ENCODE measurements at places on chromosomes 16 and 17.

DNA sequence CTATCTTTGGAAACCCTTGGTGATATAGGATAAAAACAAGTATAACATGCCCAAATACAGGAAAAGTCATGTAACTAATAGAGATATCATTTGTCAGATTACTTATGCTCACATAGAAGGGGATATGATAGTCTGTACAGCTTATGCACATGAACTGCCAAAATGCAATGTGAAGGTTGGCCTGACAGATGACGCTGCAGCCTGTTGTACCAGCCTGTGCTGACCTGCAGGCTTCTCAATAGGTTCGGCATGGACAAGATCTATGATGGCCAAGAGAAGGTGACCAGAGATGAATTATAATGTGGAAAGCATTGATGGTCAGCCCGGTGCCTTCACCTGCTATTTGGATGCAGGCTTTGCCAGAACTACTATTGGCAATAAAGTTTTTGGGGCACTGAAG, 12.7 kb downstream of the WFIKKN2 start:
- DNase-seq: no peak

GRCh38 chr17:43405861-43406260, 7.1 kb downstream of the ARL4D start:
- DNase-seq: no peak

DNA sequence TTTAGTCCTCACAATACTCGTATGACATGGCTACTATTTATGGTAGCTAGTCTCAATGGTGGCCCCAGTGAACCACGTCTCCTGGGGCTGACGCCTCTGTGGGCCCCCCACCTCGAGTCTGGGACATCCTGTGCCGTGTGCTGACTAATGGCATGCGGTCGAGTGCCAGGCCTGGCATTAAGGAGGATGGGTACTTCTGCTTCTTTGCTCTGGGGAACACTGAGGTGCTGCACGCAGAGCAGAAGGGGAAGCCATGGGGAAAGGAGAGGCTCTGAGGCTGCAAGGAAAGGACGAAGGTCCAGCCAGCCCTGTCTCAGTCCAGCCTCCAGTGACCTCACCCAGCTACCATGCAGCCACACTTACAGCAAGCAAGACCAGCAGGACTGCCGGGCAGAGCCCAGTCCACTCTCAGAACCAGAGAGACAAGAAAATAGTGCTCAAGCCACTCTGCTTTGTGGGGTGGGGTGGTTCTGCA, 5.7 kb upstream of the MPRIP start:
- DNase-seq: no peak

GRCh38 chr17:40532520-40533253, 31.3 kb upstream of the TNS4 start:
- no peak for DNase-seq

DNA sequence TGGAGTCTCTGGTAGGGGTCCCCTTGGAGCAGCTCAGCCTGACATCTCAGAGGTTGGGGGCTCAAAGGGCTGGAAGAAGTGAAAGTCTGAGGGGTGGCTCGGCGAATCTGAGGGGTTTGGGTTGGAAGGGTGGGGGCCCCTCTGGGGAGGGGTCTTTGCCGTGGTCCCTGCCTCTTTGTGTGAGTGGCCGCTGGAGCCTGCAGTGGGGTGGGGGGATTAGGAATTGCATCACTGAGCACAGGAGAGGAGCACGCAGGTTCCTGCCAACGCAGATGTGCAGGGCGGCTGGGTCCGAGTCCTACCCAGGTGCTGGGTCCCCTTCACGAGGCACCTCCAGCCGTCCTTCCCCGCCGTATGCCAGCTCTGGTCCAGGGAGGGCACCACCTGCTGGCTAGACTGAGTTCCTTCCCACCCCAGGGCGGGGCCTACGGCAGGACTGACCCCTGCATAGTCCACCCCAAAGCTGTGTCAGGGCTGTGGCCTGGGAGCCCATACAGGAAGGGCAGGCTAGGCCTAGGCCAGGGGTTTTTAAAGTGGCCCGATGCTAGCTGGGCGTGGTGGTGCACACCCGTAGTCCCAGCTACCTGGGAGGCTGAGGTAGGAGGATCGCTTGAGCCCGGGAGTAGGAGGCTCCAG, 9.9 kb downstream of the FMNL1 start:
- no peak for DNase-seq

- DNase-seq: peak; percentile 91
Measured at GRCh38 chr17:45225964-45226530, 4.4 kb downstream of the FMNL1 start.

- no peak for DNase-seq
Measured at GRCh38 chr17:58092101-58092796, 9.0 kb downstream of the DYNLL2 start.

DNA sequence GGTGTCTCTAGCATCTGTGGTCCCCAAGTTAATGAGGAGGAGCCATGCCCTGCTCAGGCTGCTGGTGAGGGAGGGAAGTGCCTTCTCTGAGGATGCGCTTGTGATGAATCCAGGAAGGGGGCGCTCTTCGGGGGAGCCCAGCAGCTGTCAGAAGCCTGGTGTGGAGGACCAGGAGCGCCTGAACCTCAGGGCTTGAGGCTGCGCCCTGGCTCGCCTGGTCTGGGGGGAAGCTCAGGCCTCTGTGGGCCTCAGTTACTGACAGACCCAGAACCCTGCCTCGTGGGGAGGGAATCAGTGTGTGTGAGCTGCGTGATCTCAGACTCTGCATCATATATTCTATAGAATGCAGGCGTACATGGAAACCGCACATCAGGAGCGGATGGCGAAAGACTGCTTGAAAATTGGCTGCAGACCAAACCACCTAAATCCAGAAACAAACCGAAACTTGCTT, 126.1 kb downstream of the SEC14L1 start:
- DNase-seq: no peak

DNA sequence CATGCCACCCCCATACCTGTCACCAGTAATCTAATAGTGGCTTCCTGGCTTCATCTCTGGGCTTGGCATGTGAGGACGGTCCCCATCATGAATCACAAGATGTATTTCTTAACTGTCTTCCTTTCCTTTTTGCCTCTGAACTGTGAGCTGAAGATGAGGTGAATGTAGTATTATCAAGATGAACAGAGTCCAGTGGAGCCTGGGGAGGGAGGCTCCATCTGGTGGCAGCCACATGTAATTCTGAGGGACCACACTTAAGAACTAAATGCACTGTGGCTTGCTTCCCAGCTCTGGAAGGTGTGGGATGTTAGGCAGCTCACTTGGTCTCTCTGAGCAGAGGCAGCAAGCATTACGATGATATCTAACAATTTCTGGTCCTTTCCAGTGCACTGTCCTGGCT, 354.9 kb upstream of the ASIC2 start:
- no peak for DNase-seq

- no peak for DNase-seq
Measured at GRCh38 chr16:88144028-88144511, 192.8 kb downstream of the BANP start.

DNA sequence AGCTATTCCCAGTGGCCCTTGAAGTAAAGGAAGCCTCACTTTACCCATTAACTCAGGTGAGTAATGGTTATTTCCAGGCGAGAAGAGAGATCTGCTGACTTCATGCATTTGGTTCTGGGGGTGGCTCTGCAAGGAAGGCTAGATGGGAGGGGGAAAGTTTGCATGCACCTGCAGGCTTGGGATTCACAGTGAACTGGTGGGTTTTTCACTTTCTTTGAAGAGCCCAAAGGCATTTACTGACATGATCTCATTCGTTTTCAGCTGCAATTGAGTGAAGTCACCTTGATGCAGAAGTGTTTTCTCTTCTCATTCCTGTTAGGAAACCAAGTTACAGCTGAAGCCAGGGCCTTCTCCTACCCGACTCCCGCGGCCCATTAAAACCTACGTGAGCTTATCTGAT, 131.0 kb upstream of the N4BP1 start:
- DNase-seq: no peak

DNA sequence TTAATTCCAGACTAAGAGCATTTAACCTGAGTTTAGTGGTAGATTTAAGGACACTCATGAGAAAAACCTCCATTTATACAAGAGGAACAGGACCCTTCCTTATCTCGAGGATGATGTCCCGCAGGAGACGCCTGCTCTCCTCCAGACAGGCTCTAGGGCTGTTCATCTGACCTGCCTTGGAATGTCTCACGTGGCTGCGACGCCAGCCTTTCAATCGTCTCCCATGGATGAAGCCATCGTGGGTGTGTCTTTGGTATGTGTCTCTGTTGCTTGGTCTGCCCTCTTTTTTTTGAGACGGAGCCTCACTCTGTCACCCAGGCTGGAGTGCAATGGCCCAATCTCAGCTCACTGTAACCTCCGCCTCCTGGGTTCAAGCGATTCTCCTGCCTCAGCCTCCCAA, 16.5 kb downstream of the CHMP6 start:
- no peak for DNase-seq

DNA sequence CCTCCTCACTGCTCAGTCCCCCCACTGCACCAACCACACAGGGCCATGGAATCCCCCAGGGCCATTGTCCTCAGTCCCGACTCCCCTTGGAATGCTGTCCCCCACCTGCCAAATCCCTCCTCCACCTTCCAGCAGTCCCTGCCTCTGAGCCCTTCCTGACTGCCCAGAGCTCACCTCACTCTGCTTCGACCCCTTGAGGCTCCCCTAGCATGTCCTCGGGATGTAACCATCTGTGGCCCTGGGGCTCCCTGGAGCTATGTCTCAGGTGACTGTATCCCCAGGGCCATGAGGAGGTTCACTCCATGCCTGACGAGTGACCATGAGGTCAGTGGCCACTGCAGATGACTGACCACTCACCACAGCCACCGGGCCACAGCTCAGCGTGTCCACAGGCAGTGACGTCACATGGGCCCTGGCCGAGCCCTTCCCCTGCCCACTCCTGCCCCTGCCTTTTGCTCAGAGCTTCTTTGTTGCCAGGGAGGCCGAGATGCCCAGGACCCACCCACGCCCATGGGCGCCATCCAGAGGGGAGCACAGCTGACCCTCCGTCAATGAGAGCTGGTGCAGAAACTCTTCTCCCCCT, 7.7 kb upstream of the PIEZO1 start:
- no peak for DNase-seq

DNA sequence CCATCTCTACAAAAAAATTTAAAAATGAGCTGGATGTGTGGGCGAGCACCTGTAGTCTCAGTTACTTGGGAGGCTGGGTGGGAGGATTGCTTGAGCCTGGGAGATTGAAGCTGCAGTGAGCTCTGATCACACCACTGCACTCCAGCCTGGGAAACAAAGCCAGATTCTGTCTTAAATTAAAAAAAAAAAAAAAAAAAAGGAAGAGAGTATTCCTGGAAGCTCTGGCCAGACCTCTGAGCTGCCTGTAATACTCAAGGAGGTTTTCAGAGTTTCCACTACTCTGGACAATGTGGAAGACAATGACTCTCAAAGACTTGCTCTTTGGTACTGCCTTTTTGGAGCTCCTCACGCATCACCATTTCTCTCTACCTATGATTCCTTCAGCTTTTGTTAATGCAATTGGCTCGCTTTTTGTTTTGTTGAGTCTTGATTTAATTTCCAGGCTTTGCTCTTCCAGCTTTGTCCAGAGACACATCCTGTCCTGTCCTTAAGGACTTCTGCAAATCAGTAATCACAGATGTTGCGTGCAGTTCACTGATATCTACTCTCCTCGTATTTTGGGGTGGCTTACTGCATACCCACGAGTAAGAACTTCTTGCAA, 10.8 kb downstream of the CHD9 start:
- DNase-seq: no peak

- no peak for DNase-seq
Measured at GRCh38 chr17:35898283-35899070, 18.3 kb upstream of the CCL5 start.

GRCh38 chr17:48110761-48111160, 3.2 kb downstream of the SNX11 start:
- no peak for DNase-seq

- DNase-seq: no peak
Measured at GRCh38 chr16:85616607-85617321, 3.6 kb downstream of the GSE1 start.

- DNase-seq: no peak
Measured at GRCh38 chr16:86531641-86532525, 21.6 kb downstream of the FOXF1 start.

GRCh38 chr16:52005551-52005950, 541.4 kb downstream of the TOX3 start:
- no peak for DNase-seq

DNA sequence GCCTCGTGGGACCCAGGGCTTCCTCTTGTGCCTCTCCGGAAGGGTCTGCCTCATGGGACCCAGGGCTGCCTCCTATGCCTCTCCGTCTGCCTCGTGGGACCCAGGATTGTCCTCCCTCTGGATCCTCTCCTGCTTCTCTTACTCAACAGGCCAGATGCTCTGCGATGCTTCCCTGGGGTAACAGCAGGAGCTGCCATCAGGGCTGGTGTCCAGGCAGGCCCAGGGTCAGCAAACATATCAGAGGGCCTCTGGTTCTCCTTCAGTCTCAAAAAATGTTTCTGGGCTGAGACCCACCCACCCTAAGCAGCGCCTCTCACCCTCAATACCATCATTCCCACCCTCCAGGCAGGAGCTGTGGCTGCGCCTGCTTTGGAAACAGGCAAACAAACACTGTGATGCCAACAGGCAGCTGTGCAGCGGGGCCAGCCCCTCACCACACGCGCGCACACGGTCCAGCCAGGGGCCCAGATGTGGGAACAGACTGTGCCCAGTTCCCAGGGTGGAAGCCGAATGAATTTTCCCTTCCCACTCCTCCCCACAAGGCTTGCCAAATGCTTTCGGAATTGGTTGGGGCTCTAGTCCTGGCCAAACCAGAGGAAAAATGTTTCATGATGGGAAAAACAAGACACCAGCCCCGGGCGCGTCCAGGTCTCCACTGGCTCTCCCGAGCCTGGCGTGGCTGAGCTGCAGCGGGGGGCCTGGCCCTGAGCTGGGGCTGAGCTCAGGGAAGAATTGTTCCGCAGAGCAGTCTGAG, 11.3 kb downstream of the TIMM22 start:
- no peak for DNase-seq

DNA sequence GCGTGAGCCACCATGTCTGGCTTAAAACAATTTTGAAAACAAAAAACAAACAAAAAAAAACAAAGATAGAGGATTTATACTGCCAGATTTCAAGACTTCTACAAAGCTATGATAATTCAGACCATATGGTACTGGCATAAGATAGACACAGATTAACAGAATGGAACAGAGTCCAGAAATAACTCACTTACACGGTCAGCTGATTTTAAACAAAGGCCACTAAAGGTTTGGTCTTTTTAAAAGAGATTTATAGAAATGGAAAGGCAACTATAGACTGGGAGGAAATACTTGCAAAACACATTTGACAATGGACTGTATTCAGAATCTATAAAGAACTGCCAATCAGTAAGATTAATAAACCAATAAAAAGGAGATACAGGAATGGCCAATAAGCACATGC, 48.6 kb upstream of the MNT start:
- no peak for DNase-seq

GRCh38 chr17:28470266-28470913, 3.1 kb upstream of the SLC13A2 start:
- no peak for DNase-seq

Measured in stimulated activated CD8-positive, alpha-beta memory T cell treated with anti-CD3 and anti-CD28 coated beads, Interleukin-15, amount 100 ng/mL, for 4 hours (primary cell).